Lung (tissue), 17 donors: ENCODE measurements at places on chromosomes 6 and 20. TPM values are rescaled to one million over a fixed set of nuclear protein-coding genes. Genes with fewer than 3 reads are reported as not detected.

The SLC17A3 gene
- total RNA-seq: not detected

The MUC22 gene
- 0.11 TPM for total RNA-seq

The ROS1 gene
- 73.7 TPM for total RNA-seq

The HMGA1 gene
- total RNA-seq: 102 TPM

The RIPPLY2 gene
- not detected for total RNA-seq

The CCN2 gene
- 159 TPM for total RNA-seq

The FAM184A gene
- 63.4 TPM for total RNA-seq

The TTBK1 gene
- total RNA-seq: 0.31 TPM

The SPINT3 gene
- not detected for total RNA-seq

The SLCO4A1 gene
- total RNA-seq: 4.7 TPM

The HTR1E gene
- not detected for total RNA-seq

The PM20D2 gene
- total RNA-seq: 7.5 TPM

The NFATC2 gene
- total RNA-seq: 8.7 TPM

The SYCP2 gene
- total RNA-seq: 1.9 TPM

The SLPI gene
- 451 TPM for total RNA-seq

The C6orf47 gene
- total RNA-seq: 18.9 TPM

The ZSWIM1 gene
- 5.2 TPM for total RNA-seq

DNA sequence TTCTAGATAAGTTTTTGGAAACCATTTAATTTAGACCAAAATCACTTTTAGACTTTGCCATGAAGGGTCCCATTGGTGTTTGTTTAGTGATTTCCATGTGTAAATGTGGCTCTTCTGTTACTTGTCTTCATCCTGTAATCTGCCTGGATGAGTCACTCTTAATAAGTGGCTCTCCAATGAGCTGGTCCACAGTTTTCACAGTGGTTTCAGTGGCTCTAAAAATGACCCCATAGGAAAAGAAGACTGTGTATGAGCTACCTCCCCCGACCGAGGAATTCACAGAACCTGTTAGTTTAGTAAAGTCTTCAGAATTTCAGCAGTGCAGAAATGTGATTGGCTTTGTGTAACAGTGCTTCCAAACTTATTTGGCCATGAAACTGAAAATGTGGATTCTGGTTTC lies 492.0 kb upstream of the MARCKS start:
- H3K36me3 ChIP-seq: no peaks in the 10 kb centered on the region
- no peaks in the 10 kb centered on the region for H3K27me3 ChIP-seq
- H3K4me3 ChIP-seq: no peak overlapping the region
- H3K27ac ChIP-seq: no peak overlapping the region

DNA sequence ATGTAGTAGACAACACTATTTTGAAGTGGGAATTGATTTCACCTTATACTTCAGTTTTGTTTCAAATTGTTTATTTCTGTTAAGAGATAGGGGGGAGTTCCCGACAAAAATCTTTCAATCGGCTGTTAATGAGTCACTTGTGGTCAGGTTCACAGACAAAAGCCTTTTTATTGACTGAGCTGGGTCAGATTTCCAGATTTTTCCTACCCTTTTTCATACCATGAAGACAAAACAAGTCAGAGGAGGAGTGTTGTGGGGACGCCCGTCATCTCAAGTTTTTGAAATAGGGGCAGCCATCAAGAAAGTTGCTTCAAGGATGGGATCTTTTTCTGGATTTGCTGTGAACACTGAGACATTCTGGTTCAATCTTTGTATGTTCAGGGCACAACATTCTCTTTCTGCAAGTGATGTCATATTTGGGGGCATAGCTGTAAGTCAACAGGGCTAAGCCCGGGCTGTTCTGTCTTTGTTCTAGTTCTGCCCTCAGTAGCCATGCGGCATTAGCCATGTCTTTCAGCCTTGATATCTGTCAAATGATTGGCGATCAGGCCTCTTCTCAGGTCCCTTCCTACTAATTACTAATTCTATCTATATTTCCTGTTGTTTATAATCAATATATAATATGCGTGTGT lies 496.0 kb upstream of the MARCKS start:
- H3K4me3 ChIP-seq: no peak overlapping the region
- H3K27me3 ChIP-seq: no peaks in the 10 kb centered on the region
- H3K27ac ChIP-seq: no peak overlapping the region

- no peaks in the 10 kb centered on the region for H3K36me3 ChIP-seq
- H3K27me3 ChIP-seq: no peaks in the 10 kb centered on the region
- H3K4me1 ChIP-seq: no peaks in the 10 kb centered on the region
- peak; percentile 49 for DNase-seq
- H3K4me3 ChIP-seq: no peak overlapping the region
Measured at GRCh38 chr6:129608886-129609537, 101.0 kb downstream of the ARHGAP18 start.

DNA sequence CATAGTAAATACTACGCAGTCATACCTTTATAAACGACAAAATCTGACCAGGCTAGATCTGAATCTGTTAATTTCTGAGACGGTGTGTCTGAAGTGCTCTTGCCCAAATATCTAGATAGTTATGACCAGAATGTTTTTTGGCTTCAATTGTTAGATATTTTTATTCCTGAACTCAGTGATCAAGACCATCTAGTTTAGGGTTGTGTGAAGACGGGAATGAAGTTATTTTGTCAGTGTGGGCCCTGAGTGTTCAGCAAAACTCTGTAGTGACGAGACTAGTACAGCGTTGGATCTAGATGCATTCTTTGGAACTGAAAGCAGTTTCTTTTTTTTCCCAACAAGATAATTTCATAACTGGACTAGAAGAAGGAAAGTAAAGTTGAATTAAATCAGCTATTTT lies 3.1 kb downstream of the STXBP5 start:
- peaks cover 2% of the 10 kb centered on the region for H3K4me1 ChIP-seq
- no peaks in the 10 kb centered on the region for H3K27me3 ChIP-seq
- no peak for DNase-seq
- H3K27ac ChIP-seq: no peak overlapping the region

DNA sequence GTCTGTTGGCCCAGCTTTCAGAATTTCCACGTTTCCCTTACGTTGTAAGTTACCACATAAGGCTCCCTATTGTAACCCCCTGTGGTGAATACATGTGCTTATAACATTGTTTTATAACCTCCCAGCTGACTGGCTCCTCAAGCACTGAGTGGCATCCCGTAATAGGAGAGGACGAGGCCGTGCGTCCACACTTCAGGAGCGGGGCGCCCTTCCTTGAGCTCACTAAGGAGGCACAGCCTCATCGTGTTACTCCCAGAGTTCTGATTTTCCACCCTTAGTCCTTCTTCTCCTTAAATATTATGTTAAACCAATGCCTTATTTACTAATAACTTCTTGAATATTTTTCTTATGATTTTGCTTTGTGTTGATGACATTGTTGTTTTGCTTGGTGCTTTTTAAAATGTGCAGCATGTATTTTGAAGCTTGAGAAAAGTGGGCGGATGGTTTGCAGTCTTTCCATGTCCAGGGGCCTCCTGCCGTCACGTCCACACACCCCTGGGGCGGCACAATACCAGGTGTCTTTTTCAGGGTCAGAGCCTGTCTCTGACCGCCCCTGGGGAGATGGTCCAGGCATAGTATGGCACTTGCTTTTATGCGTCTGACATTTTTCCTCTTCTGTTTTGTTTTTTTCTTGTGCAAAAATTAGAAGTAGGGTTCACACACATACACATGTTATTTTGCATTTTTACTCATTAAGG lies 181.8 kb downstream of the DLL1 start:
- no peak overlapping the region for H3K27ac ChIP-seq
- DNase-seq: no peak
- no peak overlapping the region for H3K4me3 ChIP-seq
- no peaks in the 10 kb centered on the region for H3K27me3 ChIP-seq

- no peaks in the 10 kb centered on the region for H3K36me3 ChIP-seq
- no peaks in the 10 kb centered on the region for H3K4me1 ChIP-seq
- DNase-seq: no peak
- H3K4me3 ChIP-seq: no peak overlapping the region
Measured at GRCh38 chr6:151539506-151540268, 45.9 kb downstream of the CCDC170 start.

DNA sequence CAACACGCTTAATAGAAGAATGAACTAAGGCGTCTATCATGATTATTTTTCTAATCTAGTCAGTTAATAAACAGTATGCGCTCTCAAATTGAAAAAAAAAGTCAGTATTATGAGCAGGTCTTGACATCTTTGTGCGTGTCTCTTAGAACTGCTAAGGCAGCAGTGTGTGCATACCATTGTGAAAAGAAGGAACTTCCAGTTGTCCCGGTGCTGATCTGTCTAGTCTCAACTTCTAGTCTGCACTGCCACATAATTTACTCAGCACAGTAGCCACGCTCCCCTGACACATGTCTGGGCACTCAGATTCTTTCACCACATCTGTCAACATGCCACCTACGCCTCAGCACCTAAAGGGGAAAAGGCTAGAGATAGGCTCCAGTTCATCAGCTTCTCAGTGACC lies 61.1 kb upstream of the SPDEF start:
- no peak overlapping the region for H3K4me3 ChIP-seq
- H3K27me3 ChIP-seq: no peaks in the 10 kb centered on the region
- H3K36me3 ChIP-seq: peaks cover 3% of the 10 kb centered on the region
- no peak for DNase-seq
- peaks cover 6% of the 10 kb centered on the region for H3K4me1 ChIP-seq

DNA sequence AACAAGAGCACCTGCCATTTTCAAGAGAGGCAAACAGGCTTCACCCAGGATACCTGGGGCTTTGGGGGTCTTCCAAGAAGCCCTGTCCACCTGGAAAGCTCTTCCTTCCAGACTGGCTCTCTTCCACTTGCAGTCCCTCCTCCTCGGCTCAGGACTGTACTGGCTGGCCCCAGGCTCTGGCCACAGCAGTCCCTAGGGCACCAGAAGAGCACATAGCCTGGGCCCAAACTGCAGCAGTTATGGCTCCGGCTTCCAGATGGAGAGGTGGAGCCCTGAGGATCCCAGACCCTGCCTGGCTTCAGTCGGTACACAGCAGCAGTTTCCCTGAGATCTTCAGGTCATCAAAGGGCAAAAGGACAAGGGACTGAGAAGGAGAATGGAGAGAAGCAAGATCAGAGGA lies 1.6 kb upstream of the SLC35B2 start:
- no peak for DNase-seq
- H3K36me3 ChIP-seq: peaks cover 23% of the 10 kb centered on the region
- no peaks in the 10 kb centered on the region for H3K27me3 ChIP-seq
- H3K4me1 ChIP-seq: no peaks in the 10 kb centered on the region
- no peak overlapping the region for H3K27ac ChIP-seq

GRCh38 chr6:81894788-81895271 lies 142.3 kb upstream of the TENT5A start:
- no peak overlapping the region for H3K4me3 ChIP-seq
- H3K36me3 ChIP-seq: no peaks in the 10 kb centered on the region
- no peaks in the 10 kb centered on the region for H3K27me3 ChIP-seq
- peaks cover 7% of the 10 kb centered on the region for H3K4me1 ChIP-seq
- H3K27ac ChIP-seq: peak overlapping the region; percentile 52

DNA sequence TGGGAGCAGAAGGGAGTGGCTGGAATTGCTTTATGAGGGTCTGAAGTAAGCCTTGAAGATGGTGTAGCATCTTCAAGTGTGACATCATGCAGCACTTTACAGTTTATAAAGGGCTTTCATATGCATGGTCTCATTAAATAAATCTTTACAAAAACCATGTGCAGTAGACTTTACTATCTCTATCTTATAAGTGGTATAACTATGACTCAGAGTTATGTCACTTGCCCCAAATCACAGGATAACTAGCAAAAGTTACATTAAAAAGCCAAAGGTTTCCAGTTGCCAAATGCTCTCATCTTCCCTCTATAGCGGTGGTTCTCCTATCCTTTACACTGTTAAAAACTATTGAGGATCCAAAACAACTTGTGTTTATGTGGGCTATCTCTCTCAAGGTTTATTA lies 687.7 kb upstream of the MARCKS start:
- no peaks in the 10 kb centered on the region for H3K36me3 ChIP-seq
- H3K27me3 ChIP-seq: no peaks in the 10 kb centered on the region
- no peak overlapping the region for H3K4me3 ChIP-seq

- DNase-seq: peak; percentile 71
- no peak overlapping the region for H3K4me3 ChIP-seq
- H3K27ac ChIP-seq: no peak overlapping the region
- no peaks in the 10 kb centered on the region for H3K36me3 ChIP-seq
- H3K27me3 ChIP-seq: no peaks in the 10 kb centered on the region
Measured at GRCh38 chr6:10951675-10952282, 64.9 kb downstream of the SYCP2L start.

DNA sequence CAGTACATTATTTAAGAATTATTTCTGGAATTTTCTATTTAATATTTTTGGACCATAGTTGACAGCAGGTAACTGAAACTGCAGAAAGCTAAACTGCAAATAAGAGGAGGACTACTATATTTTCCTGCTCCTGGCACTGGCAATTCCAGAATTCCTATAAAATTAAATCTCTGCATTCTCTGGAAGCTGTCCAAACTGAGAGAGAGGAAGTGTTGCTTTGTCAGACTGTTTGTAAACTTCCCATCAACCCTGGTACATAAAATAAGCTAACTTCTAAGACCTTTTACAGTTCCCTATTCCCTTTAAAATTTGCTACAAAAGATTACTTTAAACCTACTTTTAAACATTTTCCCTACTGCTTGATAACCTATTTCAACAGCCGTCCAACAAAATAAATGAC lies 196.1 kb upstream of the RUNX2 start:
- H3K4me1 ChIP-seq: no peaks in the 10 kb centered on the region
- no peak overlapping the region for H3K4me3 ChIP-seq
- no peaks in the 10 kb centered on the region for H3K27me3 ChIP-seq
- DNase-seq: peak; percentile 75
- no peak overlapping the region for H3K27ac ChIP-seq

DNA sequence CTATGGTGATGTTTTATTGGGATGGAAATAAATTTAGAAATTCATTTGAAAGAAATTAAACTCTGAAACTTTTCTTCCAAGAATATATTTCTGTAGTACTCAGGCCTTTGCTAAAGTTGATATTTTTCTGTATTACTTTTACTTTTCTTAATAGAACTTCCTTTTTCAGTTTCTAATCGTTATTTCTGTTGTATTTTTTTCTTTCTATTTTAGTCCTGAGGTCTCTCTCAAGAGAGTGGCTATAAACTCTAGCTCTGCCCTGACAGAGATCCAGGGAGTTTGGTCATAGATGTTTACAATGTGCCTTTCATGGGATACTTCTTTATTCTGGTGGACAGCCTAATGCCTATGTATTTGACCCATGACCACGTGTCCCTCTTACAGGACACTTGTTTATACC lies 51.0 kb downstream of the OR2B6 start:
- DNase-seq: no peak
- H3K4me1 ChIP-seq: no peaks in the 10 kb centered on the region
- no peaks in the 10 kb centered on the region for H3K36me3 ChIP-seq
- H3K27ac ChIP-seq: no peak overlapping the region

DNA sequence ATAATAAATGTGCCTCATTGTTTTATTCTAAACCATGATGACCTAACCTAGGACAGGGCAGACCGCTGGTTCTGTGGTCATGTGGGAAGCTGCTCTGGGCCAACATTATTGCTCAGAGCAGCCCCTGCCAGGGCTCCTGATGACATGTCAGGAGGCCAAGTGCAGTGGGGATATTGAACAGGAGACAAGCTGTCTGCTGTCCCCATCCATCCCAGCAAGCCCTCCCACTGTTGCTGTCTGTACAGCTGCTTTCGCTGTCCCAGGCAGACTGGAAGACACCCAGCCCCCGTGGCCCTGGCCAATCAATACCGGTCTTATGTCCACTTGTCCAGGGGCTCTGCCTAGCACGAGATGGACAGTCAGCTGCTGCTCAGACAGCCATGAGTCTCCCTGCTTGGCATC lies 43.2 kb upstream of the FNDC1 start:
- DNase-seq: no peak
- no peak overlapping the region for H3K4me3 ChIP-seq
- H3K27me3 ChIP-seq: no peaks in the 10 kb centered on the region
- H3K27ac ChIP-seq: peak overlapping the region; percentile 86

- no peaks in the 10 kb centered on the region for H3K27me3 ChIP-seq
- H3K4me1 ChIP-seq: no peaks in the 10 kb centered on the region
Measured at GRCh38 chr6:165266621-165267020, 42.8 kb downstream of the C6orf118 start.
